ENCODE measurements at places on chromosomes 5 and 9.

GRCh38 chr5:126464959-126465358, 41.8 kb downstream of the GRAMD2B start:
- DNase-seq: no peak

DNA sequence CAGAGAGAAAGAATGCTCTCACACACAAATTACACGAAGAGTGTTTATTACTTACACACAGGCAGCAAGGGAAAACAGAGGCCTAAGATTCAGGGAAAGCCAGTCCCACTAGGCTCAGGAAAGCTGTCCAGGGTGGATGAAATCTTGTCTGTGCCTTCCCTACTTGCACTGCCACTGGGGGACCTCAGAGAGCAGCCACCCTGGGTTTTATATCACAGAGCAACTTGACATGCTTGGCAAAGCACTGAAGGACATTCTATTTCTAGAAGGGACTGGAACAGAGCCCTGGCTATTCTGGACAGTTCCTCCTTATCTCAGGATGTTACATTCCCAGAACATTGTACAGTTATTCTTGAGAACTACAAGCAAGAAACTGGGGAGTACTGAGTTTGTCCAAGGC, 7.5 kb upstream of the PRSS3 start:
- no peak for DNase-seq

GRCh38 chr5:56569566-56569965, 245.8 kb upstream of the MAP3K1 start:
- DNase-seq: no peak

- no peak for DNase-seq
Observed at GRCh38 chr9:114318416-114318815, 4.5 kb upstream of the ORM1 start.

DNA sequence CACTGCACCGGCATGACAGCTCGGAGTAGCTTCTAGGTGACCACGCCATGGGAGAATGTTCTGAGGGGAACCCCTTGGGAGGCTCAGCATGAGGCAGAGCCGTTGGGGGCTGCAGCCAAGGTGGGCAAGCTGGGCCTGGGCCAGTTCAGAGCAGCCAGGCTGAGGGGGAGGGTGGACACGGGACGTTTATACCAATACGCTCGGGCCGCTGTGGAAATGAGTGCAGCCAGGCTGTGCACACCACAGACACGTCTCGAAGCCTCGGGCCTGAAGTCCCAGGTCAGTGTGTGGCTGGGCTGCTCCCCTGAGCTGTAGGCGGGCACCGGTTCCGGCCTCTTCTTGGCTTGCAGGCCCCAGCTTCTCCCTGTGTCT, 28.9 kb upstream of the SLC12A7 start:
- DNase-seq: no peak

DNA sequence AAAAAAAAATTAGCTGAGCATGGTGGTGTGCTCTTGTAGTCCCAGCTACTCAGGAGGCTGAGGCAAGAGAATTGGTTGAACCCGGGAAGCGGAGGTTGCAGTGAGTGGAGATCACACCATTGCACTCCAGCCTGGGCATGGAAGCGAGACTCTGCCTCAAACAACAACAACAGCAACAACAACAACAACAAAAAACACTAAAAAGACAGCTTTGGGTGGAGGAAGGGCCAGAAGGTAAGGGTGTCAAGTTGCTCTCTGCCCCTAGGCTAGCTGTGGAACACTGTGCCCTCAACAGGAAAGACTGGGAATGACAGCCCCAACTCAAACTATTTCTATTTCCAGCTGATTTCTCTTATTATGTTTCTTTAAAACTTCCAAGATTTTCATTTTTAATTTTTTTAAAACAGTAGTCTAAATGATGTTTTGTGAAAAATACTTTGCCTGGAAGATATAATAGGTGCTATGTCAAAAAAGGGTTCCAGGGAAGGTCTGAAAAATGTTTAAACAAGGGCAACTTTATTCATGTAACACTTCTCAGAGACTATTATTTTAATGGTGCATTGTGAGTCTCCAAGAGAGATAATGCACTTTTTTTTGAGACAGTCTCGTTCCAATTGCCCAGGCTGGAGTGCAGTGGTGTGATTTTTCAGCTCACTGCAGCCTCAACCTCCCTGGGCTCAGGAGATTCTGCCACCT, 29.9 kb downstream of the CLINT1 start:
- DNase-seq: no peak

- no peak for DNase-seq
Observed at GRCh38 chr9:11335011-11335410, 722.2 kb upstream of the PTPRD start.

DNA sequence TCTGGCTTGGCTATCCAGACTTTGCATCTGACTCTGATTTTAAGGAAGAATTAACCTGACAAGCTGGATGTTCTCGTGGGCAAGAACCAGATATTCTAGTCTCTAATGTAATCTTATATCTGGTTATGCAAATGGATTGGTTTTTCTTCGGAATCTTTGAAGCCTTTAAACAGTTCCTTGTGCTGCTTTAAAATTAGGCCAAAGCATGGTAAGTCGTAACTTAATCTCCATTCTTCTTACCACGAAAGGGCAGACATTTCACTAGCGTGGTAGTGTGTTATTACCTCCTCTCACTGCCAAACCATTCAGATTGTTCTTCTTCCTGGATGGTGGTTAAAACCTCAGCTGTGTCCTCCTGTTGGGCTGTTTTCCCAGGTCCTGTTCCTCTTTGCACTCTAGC, 34.1 kb upstream of the TTC23L start:
- DNase-seq: peak; percentile 24

- peak; percentile 88 for DNase-seq
Observed at GRCh38 chr9:34546834-34547827, 24.3 kb upstream of the ENHO start.

DNA sequence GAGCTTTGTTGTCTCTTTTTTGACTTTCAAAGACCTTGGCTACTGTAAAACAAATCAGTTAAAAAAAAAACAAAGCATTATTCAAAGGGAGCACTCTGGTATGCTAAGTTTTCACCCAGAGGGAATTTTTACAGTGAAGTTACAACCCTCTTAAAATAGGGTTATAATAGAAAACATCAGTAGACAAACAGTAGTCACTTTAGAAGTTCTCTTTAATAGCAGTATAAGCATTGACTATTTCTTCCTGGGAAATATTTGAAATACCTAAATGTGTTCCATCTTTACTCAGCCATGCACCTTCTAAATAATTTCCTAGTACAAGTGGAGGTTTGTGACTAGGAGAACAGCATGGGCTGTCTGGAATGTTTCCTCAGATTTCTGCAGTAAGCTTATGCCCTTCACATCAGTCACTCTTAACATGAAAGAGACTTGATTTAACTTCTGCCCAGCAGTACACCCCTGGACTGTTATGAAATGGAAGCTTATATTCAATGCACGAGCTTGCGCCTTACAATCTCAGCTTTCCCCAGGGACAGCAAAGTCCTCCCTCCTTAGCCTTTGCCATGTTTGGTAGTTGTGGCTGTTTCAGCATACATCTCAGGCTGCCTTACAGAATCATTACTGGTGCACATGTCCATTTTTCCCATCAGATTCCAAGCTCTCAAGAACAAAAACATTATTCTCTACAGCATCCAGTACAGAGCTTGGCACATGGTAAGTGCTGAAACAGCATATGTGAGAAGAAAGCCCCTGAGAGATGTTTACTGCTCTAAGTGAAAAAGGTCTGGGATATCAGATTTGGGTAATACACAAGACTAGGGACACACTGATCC, 191.5 kb downstream of the ZNF608 start:
- peak; percentile 27 for DNase-seq

DNA sequence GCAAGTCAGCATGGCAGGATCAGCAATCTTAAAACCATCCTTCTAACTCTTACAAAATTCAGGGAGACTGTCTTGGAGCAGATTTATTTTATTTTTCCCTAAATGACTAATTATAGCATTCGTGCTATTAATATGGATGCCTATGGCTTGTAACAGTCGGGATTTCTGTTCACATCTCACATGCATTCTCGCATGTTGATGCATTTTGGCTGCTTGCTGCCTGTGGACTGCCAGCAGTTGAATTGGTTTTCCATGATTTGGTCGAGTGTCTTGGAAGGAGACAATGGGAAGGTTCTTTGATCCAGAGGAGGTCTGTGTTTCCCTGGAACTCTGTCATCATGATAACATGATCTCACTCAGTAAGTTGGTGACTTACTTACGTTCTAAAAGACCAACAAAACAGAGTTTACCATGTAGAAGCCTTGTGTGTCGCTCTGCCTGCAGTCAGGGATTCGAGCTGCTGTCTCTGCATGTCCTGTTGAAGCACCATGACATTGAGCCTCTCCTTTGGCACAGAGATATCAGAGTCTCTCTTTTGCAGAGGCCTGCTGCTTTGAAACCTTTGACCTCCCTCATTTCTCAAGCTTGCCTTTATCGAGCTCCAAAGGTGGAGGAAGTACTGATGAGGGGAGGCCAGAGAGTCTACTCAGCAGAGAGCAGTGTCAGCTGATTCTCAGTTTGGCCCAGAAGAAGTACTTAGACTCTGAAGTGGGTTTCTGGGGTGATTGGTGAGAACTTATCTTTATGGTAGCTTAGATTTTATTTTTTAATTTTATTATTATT, 82.4 kb downstream of the ARHGAP26 start:
- DNase-seq: no peak

- DNase-seq: no peak
Observed at GRCh38 chr5:143119291-143119769, 284.2 kb downstream of the NR3C1 start.

- peak; percentile 67 for DNase-seq
Observed at GRCh38 chr5:157819502-157820115, 39.3 kb downstream of the CLINT1 start.

DNA sequence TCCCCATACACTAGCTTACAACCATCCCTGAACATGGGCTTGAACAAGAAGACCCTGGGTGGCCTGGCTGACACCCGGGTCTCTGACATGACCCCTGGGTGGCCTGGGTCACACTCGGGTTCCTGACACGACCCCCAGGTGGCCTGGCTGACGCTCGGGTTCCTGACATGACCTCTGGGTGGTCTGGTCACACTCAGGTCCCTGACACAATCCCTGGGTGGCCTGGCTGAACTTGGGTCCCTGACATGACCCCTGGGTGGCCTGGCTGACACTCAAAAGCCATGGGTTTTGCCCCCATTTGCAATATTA, 38.0 kb downstream of the PRRT1B start:
- DNase-seq: no peak

GRCh38 chr5:176959051-176959450, 47.5 kb downstream of the UIMC1 start:
- DNase-seq: peak; percentile 74

- DNase-seq: peak; percentile 87
Observed at GRCh38 chr5:125657936-125658335, 765.3 kb upstream of the GRAMD2B start.

GRCh38 chr9:106953174-106953573, 90.2 kb downstream of the ZNF462 start:
- DNase-seq: no peak

GRCh38 chr5:111016801-111017200, 54.7 kb upstream of the TSLP start:
- no peak for DNase-seq

DNA sequence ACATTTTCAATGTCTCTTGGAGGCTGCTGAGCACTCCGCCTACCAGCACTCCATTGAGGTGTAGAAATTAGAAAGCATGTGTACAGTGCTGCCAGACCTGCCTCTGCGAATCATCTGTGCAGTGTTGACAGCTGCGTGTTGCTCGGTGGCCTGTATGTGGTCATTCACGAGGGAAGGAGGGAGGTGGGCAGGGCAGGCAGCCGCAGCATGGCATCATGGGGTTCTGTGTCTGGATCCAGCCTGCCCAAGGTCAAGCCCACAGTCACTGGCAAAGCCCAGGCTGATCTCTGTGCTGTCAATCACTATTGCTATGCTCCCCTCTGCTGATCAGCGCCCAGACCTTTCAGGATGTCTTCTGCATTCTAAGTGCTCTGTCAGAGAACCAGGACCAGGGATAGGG, 8.0 kb upstream of the PDZD2 start:
- peak; percentile 73 for DNase-seq

DNA sequence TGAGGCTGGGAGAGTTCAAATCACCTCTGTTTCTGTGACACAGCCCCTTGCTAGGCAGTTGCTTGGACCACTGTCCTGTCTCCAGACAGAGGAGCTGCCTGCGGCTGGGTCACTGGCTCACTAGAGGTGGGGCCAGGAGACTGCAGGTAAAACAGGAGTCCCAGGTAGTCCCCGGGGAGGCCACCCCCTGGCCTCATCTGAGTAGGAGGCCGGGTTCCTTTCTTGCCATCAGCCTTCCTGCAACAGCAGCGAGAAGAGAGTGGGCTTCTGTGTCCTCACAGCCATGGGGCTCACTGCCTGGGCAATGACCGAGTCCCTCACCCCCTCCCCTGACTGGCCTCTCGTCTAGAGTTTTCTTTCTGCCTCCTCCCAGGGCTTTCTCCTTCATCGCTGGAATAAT, 197.5 kb downstream of the CDK5RAP2 start:
- no peak for DNase-seq

DNA sequence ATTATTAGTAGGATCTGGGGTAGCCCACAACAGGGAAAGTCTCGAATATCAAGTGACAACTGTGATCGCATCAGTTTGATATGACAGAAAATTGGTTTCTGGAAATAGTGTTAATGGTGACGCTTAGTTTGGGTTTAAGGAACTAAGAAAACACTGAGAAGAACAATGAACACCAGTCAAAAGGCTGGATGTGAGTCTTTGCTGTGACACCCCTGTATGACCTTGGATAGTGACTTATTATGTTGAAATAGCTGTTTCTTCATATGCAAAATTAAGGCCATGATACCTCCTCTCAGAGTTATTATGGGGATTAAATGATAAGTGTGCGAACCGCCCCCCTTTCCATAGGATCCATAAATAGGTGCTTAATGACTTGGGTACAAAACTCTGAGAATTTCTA, 926 bp downstream of the DNAJC25 start:
- DNase-seq: no peak

- DNase-seq: no peak
Observed at GRCh38 chr9:120677965-120678364, 36.3 kb downstream of the MEGF9 start.

- no peak for DNase-seq
Observed at GRCh38 chr9:5621327-5621726, 7.6 kb upstream of the RIC1 start.

DNA sequence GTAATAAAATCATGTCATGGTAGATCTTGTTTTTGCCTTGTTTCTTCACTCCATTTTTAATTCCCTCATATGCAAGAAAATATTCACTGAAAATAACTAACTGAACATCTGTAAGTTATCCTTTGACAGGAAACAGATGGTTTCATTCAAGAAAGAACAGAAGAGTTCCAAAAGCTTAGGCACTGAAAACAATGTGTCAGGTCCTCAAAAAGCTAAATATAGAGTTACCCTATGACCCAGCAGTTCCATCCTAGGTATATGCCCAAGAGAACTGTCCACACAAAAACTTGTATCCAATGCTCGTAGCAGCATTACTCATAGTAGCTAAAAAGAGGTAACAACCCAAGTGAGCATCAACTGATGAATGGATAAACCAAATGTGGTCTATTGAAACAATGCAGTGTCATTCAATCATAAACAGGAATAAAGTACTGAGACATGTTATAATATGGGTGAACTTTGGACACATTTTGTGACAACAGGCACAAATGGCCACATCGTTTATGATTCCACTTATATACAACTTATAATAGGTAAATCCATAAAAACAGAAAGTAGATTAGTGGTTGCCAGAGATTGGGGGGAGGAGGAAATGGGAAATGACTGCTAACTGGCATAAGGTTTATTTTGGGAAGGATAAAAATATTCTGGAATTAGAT, 231.0 kb downstream of the FRMD3 start:
- peak; percentile 19 for DNase-seq

GRCh38 chr5:141952020-141952419, 6.0 kb downstream of the PCDH12 start:
- peak; percentile 16 for DNase-seq

All from eye (tissue), 1 donor.